ENCODE measurements at places on chromosomes 2 and 18.
A peak's percentile ranks its signal among the peaks of the same experiment; 100 is the strongest.

- no peak for DNase-seq
These were observed 365.4 kb upstream of the RGPD4 start for GRCh38 chr2:107461301-107461700.

- no peak for DNase-seq
These were observed 420.3 kb upstream of the CHAC2 start for GRCh38 chr2:53347269-53347668.

DNA sequence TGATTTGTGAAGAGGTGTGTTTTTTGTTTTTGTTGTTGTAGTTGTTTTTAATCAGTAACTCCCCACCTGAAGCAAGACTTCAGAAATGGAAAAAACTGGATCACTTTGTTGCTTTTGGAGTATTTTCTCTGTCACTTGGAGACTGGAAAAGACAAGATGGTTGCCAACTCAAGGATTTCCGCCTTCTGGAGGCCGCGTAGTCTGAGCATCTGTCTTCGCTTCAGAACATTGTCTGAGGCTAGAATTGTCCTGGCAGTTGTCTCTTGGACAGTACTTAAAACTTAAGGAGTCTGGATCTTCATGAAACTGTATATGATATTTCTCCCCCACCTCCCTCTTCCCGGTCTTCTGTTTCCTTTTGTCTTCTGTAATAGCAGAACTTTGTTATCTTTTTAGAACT lies 67.7 kb downstream of the ARHGAP28 start:
- no peak for DNase-seq

DNA sequence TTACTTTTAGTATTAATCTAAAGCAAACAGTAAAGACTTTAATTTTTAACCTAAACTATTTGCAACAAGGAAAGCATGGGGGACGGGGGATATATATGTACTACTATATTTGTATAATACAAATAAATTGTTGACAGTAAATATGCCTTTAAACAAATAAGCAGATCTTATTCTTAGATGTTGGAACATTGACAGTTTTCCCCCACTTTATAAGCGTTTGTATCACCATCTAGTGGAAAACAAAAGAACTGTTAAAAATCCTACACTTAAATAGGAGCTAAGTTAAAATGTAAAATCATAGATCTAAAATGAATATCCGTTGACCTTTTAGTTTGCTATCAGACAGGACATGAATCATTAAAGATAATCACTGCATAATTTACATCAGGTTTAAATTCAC lies 50.0 kb downstream of the RBBP8 start:
- DNase-seq, result peak; percentile 18

GRCh38 chr2:150895968-150896367 lies 365.7 kb downstream of the RBM43 start:
- no peak for DNase-seq

GRCh38 chr2:203875471-203875870 lies 7.9 kb downstream of the CTLA4 start:
- DNase-seq, result no peak

DNA sequence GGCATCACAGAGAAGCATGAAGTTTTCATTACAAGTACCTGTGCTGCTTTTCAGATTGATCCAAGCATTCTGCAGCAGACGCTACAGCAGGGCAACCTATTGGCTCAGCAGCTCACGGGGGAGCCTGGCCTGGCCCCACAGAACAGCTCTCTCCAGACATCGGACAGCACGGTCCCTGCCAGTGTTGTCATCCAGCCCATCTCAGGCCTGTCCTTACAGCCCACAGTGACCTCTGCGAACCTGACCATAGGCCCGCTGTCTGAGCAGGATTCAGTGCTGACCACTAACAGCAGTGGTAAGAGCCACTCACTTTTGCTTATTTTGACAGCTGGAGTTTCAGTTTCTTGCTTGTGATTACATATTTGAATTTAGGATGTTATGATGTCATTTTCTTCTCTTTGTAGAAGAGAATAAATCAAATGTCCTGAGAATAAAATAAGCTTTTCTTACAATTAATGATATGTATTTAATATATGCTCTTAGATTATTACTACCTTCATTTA lies 104.9 kb downstream of the ZNF236 start:
- no peak for DNase-seq

- peak; percentile 22 for DNase-seq
These were observed 129.2 kb upstream of the MEIS1 start for GRCh38 chr2:66305718-66306117.

GRCh38 chr2:85787282-85787980 lies 33.6 kb downstream of the ATOH8 start:
- no peak for DNase-seq
